ENCODE measurements at places on chromosomes 7 and 10.

DNA sequence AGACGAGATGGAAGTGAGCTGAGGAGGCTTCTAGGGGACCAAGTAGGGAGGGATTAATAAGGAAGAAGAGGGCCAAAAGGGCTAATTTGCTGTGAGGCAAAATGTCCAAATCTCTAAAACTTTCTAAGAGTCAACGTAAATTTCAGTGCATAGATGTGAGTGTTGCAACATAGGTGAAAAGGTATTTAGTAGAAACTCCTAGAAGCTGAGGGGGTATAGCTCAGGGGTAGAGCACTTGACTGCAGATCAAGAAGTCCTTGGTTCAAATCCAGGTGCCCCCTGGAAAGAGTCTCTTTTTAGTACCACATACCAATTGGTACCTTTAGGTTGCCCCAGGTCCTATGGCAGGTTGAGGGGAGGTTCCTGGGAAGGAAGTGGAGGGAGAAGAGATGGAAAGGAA lies 48.7 kb upstream of the ZNF746 start:
- no peak for DNase-seq

GRCh38 chr7:141558544-141559183 lies 7.5 kb downstream of the AGK start:
- DNase-seq: no peak

GRCh38 chr7:109322833-109323232 lies 753.2 kb downstream of the DNAJB9 start:
- no peak for DNase-seq

DNA sequence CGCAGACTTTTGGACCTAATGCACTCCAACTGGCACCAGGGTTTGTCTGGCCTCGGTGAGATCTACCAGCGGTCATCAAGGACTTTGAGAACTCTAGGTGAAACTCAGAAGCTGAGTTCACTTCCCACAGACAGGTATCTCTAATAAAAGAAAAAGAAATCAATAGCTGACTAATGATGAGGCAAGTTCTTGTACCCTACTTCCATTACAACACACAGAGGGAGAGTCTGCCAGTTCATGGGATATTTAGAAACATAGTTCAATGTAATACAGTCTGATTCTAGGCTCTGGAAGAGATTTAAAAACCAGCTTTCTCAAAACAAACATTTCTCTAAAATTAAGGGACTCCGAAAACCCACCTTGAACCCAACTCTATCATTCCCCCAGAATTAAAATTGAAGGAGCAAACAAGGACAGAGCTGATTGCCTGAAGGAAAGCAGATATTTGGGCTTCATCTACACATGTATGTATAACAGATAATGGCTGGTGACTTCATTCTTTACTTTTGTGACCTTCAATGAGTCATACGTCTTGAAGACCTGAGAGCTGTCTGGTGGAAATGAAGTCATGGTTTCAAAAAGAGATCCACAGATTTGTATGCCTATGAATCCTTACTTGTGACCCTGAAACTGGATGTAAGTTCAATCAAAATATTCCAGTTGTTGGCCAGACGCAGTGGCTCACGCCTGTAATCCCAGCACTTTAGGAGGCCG lies 2.7 kb upstream of the PNLIPRP1 start:
- DNase-seq: no peak

DNA sequence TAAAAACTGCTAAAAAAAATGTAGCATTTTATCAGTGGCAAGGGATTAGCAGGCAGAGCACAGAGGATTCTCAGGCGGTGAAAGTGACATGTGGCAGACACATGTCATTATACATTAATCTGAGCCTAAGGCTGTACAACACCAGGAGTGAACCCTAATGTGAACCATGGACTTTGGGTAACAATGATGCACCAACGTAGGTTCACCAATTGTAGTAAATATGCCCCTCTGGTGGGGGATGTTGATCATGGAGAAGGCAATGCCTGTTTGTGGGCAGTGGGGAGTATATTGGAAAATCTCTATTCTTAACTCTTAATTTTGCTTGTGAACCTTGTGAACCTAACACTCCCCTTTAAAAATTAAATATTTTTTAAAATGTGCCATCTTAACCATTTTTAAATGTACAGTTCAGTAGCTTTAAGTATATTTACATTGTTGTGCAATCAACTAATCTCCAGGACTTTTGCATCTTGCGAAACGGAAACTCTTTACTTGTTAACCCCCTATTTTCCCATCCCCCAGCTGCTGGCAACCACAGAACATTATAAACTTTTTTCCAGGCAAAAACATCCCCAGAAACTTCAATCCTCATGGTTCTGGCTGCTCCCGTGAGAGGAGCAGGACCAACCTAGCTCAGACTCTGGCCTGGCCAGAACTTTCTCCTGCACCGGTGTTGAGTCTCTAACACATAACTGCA lies 29.9 kb downstream of the LRRC20 start:
- no peak for DNase-seq

- DNase-seq: no peak
Observed at GRCh38 chr7:27205325-27206280, 5.7 kb upstream of the HOXA13 start.

DNA sequence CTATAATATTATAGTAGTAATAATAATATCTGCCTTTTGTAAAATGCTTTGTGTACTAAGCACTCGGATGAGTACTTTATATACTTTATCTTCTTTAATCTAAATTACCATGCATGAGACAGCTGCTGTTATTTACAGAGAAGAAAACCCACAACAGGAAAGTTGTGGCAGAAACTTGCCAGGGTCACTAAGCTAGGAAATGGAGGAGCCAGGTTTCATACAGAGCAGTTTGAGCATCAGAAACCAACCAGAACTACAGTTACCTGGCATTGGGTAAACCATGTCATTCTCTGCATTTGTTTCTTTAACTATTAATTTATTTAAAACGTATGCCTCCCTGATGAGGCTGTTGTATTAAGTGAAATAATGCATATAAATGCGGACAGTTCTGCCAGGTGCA lies 129.9 kb downstream of the CSTF2T start:
- no peak for DNase-seq

- no peak for DNase-seq
Observed at GRCh38 chr7:103685646-103686045, 239.6 kb upstream of the SLC26A5 start.

- DNase-seq: no peak
Observed at GRCh38 chr10:13337827-13338196, 10.3 kb downstream of the SEPHS1 start.

DNA sequence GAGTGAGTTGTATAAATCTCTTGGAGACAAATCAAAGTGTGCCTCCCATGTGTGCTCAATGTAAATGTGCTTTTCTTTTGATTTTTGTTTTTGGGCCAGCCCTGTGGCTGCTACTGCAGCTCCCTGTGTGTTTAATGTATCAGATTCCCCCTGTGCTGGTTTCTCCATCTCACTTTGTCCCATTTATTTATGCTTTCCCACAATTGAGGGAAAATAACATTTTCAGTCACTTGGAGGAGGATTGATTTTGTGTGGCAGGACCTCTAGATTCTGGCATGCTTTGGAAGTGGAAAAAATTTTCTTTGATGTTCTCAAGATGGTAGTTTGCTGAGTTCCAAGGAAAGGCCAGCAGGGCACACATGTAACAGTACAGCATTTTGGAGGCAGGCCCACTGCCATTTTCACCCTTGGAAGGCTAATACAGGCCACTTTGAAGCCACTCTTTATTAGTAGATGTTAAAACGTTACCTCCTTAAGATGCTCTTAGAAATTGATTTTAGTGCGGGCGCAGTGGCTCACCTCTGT lies 323.6 kb downstream of the BICC1 start:
- DNase-seq: no peak

DNA sequence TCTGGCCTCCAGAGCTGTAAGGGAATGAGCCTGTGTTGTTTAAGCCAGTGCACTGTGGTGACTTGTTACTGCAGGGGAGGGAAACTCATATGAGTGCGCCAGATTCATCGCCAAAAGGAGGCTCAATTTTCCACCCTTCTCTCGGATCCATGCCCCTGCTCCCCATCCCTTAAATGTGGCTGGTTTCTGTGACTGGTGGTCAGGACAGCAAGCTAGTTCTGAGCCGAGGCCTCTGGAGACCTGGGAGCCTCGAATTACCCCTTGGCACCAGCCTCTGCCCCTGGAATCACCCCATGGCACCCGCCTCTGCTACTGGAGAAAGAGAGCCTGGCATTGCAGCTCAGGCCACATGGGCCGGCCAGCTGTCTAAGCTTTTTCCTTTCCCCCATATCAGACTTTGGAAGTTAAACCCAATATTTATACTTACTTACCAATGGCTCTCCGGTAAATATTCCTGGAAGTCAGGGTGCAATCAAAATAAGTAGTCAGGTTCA lies 39.9 kb upstream of the RBM33 start:
- no peak for DNase-seq
